ENCODE measurements at places on chromosomes 1 and 21.
A peak's percentile ranks its signal among the peaks of the same experiment; 100 is the strongest.

- DNase-seq, result no peak
These were observed 3.1 kb upstream of the MIIP start for GRCh38 chr1:12016182-12016581.

- no peak for DNase-seq
These were observed 191.4 kb downstream of the KCNK2 start for GRCh38 chr1:215273838-215274516.

DNA sequence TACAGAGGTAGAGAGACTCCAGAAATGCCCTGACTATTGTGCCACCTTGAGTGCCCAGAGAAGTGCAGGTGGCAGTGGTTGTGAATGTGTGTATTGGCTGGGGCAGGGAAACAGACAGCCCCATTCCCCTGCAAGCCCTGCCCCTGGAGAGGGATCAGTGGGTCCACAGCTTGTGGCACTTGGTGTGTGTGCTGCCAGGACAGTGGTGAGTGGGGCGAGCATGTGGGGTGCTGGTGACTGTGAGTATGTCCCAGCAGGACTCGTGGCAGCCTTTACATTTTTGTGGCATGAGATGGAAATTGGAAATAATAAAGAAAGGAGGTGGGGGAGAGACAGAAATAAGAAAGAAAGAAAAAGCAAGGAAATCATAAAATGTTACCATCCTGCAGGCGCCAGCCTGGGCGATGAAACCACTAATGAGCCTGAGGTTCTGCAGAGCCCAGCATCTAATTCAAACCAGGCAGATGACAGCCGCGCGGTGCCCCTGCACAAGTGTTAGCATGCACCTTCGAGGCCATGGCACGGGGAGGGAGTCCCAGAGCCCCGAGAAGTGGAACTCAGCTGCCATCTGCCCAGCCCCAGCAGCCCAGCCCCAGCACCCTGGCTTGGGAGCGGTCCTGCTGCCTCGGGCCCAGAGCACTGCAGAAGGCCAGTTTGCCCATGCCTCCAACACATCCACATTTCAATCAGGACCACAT lies 49.1 kb upstream of the ZBTB40 start:
- no peak for DNase-seq

DNA sequence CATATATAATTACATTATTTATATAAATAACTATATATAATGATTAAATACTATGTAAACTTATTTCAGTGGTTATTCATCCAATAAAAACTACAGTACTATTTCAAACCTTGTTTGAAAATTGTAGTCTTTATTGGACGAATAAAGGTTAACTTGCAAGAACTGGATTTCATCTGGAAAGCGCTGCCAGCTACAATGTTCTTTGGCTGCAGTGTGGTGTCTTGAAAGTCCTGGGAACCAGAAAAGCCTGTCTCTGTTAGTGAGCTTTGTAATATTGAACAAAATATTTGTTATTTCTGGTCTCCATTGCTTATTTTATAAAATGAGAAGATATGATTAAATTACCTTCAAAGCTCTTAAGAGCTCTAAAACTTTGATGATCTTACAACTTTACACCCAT lies 763.6 kb downstream of the ADGRL2 start:
- DNase-seq, result peak; percentile 55

DNA sequence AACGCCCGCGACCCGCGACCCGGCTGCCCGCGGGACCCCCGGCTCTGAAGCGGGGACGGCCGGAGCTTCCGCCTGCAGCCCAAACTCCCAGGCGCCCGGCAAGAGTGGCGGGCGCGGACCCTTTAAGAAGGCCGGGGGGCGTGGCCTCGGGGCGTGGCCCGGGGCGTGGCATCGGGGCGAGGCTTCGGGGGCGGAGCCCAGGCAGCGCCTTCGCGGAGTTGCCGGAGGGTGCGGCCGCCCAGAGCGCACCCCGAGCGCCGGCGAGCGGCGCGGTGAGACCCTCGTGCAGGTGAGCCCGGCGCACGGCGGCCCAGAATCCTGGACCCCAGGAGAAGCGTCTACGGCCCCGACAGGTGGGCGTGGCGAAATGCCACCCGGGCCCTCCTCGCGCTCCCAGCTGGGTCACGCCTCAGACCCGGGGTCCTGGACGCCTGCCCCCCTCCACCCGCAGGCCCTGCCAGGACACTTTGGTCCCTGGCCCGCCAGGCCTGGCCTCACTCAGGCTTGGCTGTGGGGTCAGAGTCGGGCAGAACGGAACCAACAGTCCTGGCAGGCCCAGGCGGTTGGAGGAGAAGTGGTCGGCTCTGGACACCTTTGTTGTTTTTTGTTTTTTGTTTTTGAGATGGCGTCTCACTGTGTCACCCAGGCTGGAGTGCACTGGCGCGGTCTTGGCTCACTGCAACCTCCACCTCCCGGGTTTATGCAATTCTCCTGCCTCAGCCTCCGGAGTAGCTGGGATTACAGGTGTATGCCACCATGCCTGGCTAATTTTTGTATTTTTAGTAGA lies 14.4 kb downstream of the RNF223 start:
- peak; percentile 76 for DNase-seq

Data from right hindlimb (tissue), 1 donor.